ENCODE measurements at places on chromosomes 2 and 18. TPM values are rescaled to one million over a fixed set of nuclear protein-coding genes. Genes with fewer than 3 reads are reported as not detected.

The KCTD18 gene
- total RNA-seq, result 13.0 TPM

GRCh38 chr18:43914018-43914417 lies 636.7 kb upstream of the SYT4 start:
- DNase-seq, result no peak

DNA sequence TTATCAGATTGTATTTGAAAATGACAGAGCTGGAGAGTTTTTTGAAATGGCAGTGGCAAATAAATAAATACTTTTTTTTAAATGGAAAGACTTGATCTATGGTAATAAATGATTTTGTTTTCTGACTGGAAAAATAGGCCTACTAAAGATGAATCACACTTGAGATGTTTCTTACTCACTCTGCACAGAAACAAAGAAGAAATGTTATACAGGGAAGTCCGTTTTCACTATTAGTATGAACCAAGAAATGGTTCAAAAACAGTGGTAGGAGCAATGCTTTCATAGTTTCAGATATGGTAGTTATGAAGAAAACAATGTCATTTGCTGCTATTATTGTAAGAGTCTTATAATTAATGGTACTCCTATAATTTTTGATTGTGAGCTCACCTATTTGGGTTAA lies 30.9 kb downstream of the CD28 start:
- DNase-seq, result peak; percentile 45

The MCM6 gene
- 39.9 TPM for total RNA-seq

The NRP2 gene
- total RNA-seq, result 18.3 TPM

Data from PC-3 (cell line).